ENCODE measurements at places on chromosomes 5 and 9.

- DNase-seq = no peak
Measured at GRCh38 chr9:91991721-91992341, 41.8 kb upstream of the ROR2 start.

GRCh38 chr5:143251190-143251589 lies 152.3 kb downstream of the NR3C1 start:
- DNase-seq = no peak

GRCh38 chr9:108078375-108078774 lies 588.8 kb upstream of the KLF4 start:
- DNase-seq = no peak

DNA sequence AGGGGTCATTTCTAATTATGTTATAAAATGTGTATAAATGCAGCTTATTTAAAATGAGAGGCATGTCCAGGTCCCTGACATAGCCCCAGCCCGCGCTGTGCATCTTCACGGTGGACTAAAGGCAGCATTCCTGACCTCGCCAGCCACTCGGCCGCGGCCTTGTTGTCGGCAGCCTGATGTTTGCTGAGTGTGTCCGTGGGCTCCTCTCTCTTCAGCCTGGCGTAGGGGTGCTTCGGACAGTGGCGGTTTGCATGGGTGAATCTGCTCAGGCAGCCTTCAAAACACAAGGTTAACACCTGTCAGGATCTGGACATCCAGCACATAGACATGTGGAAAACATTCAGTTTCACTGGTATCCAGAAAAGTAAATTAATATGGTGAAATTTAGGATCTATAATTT lies 8.8 kb upstream of the SLC35D2 start:
- no peak for DNase-seq

DNA sequence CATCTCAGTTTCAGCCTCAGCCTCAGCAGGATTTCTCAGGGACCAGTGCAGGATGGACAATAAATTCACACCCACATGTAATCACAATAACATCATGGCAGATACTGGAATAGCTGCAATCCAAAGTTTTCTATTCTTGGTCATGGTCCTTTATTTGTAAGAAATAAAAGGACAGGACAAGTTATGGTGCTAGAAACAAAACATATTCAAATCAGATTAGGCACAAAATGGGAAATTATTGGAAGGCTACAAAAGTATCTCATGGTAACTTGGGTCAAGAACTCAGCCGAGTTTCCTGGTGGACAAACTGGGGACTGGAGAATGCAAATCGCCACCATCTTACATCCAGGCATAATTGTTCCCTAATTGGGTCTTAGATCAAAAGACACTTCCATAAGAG lies 1768.2 kb upstream of the WWC1 start:
- no peak for DNase-seq

GRCh38 chr9:127216888-127217217 lies 47.7 kb upstream of the GARNL3 start:
- no peak for DNase-seq

DNA sequence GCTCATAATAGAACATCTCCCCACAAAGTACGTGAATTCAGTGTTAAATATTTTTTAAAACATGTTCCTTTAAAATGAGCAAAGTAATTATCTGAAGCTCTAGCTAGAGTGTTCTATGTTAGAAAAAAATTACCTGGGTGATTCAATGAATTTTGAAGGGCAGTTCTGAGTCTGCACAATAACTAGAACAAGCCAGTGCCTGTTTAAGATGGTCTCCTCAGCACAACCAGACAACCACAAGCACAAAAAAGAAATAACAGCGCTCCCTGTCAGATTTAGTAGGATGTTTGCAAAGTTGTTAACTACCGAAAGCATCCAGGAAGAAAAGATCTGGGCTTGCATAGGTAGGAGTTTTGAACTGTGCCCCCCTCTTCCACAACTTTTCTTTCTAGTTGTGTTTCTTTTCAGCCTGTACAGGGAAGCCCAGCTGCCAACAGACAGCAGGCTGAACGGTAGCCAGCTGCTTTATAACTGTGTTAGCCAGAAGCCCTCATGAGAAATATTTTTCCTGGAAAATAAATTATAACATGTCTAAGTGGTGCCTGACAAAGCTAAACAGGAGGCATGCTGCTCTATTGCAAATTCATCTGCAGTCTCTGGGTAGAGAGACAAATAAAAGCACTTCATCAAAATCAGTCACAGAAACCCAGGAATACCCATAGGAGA lies 1026.9 kb downstream of the MAT2B start:
- DNase-seq = no peak

- no peak for DNase-seq
Measured at GRCh38 chr5:135150767-135151166, 116.7 kb upstream of the PITX1 start.

- DNase-seq = no peak
Measured at GRCh38 chr5:36734422-36734821, 128.0 kb downstream of the SLC1A3 start.

GRCh38 chr5:137570070-137570469 lies 70.9 kb upstream of the SPOCK1 start:
- no peak for DNase-seq

- DNase-seq = no peak
Measured at GRCh38 chr9:38350529-38350928, 42.0 kb upstream of the ALDH1B1 start.

DNA sequence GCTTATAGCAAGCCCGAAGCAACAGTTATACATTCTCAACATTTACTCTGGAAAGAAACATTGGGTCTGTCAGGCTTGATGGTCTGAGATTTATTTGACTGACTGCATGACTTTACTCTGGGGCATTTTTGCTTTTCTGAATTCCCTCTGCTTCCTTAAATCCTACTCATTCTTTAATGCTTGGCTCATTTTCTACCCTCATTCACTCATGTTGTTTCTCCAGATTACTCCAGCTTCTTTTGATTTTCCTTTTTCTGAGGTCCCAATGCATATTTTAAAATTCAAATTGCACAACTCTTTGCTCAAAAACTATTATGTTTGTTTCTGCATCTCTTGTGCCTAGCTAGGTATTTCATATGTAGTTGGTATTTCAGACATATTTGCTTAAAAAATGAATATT lies 2002.9 kb upstream of the NUDT12 start:
- DNase-seq = no peak

- DNase-seq = peak; percentile 46
Measured at GRCh38 chr5:15013654-15014463, 142.3 kb upstream of the ANKH start.

DNA sequence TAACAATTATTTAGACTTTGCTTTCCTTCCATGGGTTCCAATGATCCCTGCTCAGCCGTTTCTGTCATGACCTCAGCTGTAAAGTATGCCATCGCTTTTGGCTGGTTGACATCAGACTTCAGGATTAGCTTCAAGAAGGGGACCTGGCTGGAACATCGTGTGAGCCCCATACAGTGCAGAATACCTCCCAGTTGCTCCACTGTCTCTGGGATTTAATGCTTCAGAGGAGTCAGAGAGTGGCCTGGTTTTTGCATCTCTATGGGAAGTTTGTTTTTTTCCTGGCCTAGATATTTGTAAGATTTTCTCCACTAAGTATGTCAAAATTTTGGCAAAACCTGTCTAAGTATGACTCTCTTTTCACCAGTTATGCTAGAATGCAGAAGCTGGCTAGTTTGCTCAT lies 216.9 kb downstream of the GABBR2 start:
- DNase-seq = no peak

Measured in AG09319 (cell line).